ENCODE measurements at places on chromosomes 5 and 9.

DNA sequence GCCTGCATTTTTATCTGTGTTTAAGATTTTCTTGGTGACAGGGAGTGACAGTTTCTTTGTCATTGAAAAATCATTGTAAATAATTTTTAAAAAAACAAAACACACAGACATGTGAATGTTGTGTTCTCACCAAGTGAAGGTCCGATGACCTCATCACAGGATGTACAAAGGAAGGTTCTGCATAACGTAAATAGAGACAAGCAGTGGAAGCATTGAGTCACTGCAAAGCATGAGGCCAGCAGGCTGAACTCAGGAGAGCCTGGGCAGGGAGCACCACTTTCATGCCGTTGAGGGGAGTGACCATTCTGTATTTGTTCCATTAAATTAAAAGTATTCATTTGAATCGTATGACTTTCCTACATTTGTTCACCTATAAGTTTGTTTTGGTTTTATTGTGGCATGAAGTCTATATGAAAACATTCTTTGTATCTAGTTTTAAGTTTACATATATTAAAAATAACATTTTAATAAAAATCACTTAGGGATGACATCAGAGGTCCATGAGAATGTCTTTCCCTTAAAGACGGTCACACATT is 70.4 kb upstream of the TLE1 start:
- no peak for DNase-seq

DNA sequence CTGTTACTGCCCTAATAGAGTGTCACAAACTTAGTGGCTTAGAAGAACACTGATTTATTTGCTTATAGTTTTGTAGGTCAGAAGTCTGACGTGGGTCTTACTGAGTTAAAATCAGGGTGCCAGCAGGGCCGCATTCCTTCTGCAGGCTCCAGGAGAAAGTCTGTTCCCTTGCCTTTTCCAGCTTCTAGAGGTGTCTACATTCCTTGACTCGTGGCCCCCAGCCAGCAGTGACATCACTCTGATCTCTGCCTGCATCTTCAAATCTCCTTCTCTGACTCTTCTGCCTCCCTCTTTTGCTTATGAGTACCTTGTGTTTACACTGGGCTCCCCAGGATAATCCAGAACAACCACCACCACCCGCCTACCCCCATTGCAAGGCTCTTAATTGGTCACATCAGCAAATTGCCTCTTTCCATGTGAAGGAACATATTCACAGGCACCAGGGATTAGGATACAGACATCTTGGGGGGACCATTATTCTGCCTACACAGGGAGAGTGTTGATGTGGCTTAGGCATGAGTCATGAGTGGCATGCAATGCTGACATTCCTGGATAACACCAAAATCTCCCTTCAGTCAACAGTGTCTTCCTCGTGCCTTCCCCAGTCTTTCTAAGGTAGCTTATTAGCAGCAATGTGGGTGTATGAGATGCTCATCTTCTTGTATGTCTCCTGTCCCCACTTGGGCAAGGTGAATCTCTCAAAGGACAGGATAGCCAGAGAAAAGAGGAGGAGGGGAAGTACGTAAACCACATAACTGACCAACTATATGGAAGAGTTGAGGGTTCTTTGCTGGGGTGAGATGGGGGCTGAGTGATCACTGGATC is 24.4 kb downstream of the CYFIP2 start:
- no peak for DNase-seq

DNA sequence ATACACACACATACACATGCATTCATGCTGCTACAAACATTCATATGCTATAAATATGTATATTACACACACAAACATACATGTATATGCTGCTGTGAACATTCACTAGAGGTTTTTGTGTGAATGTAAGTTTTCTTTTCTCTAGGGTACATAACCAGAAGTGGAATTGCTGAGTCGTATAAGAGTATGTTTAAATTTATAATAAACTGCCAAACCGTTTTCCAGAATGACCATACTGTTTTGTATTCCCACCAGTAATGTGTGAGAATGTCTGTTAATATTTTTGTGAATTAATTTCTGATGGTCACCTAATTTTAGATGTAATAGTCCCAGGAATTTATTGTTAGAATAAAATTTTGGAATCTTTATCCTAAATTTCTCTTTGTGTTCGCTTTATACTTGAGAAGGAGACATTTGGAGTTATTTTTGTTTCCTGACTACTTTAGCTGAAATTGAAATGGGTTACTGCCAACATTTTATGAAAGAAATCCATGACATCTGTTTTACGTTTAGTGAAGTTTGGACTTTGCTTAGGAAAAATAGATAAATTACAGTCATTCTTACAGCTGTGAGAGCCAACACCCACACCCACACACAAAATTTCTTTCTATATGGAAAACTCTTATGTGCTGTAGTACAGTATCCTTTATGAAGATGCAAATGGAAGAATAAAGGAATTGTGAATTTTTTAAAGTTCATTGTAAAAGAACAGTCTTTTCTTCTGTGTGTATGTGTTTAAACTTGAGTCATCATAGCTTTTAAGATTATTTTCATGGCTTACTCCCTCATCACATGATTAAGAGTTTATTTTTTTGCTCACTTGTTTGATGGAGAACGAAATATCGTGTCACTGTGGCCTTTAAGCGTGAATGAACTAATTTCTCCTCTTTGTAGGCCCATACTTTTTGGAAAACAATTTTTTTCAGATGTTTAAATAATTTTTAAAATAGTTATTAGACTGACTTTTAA is 24.3 kb downstream of the CENPP start:
- DNase-seq: no peak

GRCh38 chr9:37167456-37168047 is 47.2 kb downstream of the ZCCHC7 start:
- DNase-seq: no peak

- no peak for DNase-seq
Observed at GRCh38 chr9:124497441-124497840, 9.8 kb downstream of the NR5A1 start.

DNA sequence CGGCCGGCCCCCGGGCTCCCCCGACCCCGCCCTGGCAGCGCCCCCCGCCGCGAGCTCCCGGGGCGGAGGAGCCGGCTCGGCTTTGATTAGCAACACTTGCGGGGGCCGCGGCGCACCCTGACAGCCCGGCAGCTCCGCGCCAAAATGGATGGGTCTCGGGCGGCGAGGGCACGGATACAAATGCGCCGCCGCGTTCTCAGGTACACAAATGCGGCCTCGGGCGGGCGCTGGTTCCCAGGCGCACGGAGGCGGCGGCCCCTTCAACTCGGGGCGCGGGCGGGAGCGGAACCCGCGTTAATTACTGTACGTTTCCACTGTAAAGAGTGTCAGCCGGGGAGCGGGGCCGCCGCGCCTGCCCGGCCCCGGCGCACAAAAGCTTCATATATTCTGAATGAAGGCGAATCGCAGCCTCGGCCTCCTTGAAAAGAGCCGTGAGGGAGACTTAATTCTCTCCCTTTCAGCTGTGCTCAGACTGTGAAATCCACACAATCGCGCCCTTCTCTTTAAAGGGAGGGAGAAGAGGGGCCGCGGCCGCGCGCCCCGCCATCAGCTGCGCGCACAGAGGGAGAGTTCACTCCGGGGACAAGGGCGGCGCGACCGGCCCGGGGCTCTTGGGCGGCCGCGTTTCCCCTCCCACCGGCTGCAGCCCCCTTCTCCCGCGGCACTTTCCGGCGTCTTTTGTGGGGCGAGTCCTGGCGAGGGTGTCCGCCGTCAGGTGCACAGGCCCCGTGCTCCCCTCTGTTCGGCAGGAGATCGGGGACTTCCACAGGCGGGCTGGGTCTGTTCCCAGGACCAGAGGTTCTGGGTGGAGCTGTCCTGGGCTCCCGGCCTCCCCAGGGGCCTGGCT is 27.0 kb downstream of the MSX2 start:
- no peak for DNase-seq

DNA sequence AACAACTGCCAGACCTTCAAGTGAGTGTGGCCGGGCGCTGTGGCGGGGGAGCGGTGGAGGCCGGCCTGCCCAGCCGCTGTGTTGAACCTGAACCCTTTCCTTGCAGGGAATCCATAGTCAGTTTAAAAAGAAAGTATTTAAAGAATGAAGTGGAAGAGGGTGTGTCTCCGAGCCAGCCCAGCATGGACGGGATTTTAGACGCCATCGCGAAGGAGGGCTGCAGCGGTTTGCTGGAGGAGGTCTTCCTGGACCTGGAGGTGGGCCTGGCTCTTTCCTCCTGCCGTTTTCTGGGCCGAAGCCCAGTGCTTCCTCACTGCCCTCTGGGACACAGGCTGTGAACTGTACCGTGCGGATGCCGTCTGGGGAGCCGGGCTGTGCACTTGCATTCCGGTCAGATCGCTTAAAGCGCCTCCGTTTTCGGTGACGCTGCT is 19.1 kb downstream of the EXOC3 start:
- DNase-seq: no peak

DNA sequence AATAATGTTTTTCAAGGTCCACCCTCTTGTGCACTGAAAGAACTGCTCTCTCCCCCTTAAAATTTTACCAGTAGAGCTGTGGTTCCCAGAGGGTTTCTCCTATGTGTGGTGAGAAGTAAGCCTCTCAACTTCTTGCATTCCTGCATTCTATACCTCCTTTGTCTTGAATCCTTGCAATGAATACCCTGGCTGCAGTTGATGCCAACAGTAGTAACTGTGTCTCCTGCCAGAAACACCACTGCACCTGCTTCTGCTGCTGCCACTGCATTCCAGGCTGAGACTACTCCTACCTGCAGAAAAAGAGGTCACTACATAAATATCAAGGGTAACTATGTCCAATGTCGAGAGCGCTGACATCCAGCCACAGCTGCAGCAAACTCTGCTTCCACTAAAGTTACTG is 203.7 kb downstream of the TMEM167A start:
- DNase-seq: no peak

- no peak for DNase-seq
Observed at GRCh38 chr9:127049044-127049443, 73.4 kb downstream of the ANGPTL2 start.

GRCh38 chr5:55714339-55714738 is 2.2 kb upstream of the SLC38A9 start:
- DNase-seq: no peak

- DNase-seq: no peak
Observed at GRCh38 chr9:120393386-120394057, 186.4 kb downstream of the CDK5RAP2 start.

DNA sequence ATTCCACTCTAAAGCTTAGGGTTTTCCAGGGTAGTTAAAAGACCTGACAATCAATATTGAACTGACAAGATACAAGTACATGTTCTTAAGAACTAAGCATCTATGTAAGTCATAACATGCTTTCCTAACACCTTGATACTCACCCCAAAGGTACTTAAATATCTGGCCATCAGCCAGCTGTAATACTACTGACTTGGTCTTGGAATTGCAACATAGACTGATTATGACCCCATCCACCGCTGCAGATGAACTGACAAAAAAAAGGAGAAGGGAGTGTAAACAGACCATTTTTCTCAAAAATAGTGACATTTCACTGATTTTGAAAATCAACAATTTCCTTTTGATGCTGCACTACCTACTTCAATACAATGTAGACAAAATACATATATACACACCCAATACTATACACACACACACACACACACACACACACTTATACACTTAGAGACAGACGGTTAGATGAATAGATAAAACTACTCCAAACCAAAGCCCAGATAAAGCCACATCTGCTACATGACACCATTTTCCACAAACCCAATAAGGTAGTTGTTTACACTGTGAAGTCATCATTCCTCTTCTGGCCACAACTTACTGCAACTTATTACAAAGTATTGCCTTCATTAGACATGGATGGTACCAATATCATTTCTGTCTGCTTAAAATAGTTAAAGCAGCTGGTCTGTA is 30.4 kb downstream of the ELP1 start:
- DNase-seq: no peak

GRCh38 chr9:76323490-76323889 is 70.7 kb downstream of the RFK start:
- DNase-seq: no peak

GRCh38 chr9:134568811-134569210 is 72.8 kb upstream of the COL5A1 start:
- DNase-seq: no peak

DNA sequence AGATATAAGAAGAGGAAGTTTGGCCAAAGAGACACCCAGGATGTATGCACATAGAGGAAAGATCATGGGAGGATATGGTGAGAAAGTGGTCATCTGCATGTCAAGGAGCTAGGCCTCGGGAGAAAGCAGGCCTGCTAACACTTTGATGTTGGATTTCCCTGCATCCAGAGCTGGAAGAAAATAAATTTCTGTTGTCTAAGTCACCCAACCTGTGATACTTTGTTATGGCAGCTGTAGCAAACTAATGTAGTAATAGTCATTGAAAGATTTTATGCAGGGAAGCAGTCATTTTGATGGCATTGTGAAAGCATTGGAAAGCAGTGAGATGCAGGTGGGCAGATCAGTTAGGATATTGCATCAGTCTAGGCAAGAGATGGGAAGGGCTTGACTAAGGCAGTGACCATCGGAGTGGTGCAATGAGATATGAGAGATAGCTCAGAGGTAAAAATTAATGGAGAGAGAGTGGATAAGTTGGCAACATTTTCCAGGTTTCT is 24.5 kb upstream of the FOCAD start:
- DNase-seq: no peak

DNA sequence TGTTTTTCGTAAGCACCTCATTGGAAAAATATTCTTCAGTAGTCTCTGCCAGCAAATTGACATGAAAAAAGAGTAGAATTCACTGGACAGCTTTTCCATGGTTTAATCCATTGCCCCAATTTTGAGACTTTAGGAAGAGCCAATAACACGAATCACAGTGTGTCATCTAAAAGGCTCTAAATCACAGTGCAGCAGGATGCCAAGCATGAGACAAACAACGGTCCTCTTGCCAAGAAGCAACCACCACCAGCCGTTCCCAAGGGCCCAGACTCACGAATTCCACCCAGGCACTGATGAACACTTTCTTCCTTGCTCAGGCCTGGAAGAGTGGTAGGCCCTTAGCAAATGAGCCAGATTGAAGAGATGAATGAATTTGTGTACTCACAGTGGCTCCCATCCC is 18.3 kb upstream of the IRX4 start:
- no peak for DNase-seq

DNA sequence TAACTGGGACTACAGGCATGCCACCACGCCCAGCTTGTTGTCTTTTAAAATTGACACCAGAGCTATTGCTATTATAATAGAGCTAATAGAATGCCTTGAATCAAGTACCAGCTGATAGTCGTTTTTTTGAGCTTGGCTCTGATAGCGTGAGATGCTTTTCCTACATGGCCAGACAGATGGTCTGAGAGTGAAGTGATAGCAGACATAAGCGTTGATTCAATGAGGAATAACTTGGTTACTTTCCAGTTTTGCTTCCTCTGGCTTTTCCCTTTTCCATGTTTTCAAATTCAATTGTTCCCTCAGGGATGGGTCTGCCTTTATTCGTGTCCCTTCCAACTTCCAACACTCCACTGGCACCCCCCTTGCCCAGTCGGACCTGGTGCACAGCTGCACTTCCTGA is 15.4 kb downstream of the AGXT2 start:
- no peak for DNase-seq

GRCh38 chr9:29212397-29213387 is 1639.4 kb upstream of the C9orf72 start:
- no peak for DNase-seq

- DNase-seq: peak; percentile 25
Observed at GRCh38 chr5:114055318-114056184, 306.3 kb upstream of the KCNN2 start.

GRCh38 chr9:109799792-109800191 is 19.8 kb downstream of the PALM2AKAP2 start:
- no peak for DNase-seq
